Activated CD4-positive, alpha-beta memory T cell treated with anti-CD3 and anti-CD28 coated beads, Interleukin-2, amount 10 ng/mL, durations not matched to agents 7 days and 5 days (primary cell): ENCODE measurements at places on chromosomes 3 and 15. TPM values are rescaled to one million over a fixed set of nuclear protein-coding genes. Genes with fewer than 3 reads are reported as not detected.
A peak's percentile ranks its signal among the peaks of the same experiment; 100 is the strongest.

DNA sequence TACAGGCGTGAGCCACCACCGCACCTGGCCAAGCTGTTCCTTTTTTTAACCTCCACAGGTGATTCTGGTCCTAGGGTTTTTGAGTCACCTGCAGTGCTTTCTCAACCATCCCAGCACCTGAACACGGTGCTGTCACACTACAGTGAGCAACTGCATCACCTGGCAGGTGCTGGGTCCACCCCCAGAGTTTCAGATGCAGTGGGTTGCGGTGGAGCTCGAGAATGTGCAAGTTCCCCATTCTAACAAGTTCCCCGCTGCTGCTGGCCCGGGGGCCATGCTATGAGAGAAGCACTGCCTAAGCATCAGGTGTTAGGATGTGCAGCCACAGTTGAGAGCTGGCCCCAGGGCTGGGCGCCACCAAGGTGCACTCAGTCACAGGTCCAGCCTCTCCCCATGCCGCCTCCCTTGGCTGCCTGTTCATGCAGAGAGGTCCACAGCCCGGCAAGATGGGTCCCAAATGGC, 18.0 kb downstream of the ISG20 start:
- DNase-seq = no peak

Gene AMOTL2
- not detected for total RNA-seq

Gene ATP13A4
- 1.8 TPM for total RNA-seq

DNA sequence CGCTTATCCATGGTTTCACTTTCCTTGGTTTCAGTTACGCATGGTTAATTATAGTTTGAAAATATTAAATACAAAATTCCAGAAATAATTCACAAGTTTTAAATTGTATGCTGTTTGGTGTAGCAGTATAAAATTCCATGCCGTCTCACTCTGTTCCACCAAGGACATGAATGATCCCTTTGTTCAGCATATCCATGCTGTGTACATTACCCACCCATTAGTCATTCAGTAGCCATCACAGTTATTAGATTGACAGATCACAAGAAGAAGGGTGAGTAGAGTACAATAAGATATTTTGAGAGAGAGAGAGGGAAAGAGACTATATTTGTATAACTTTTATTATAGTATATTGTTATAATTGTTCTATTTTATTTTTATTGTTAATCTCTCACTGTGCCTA, 535.5 kb downstream of the SQOR start:
- DNase-seq = no peak

GRCh38 chr15:68626283-68626682, 47.5 kb downstream of the CORO2B start:
- no peak for DNase-seq

GRCh38 chr3:180048103-180048502, 11.4 kb upstream of the PEX5L start:
- DNase-seq = no peak

Gene CHRD
- total RNA-seq = not detected

DNA sequence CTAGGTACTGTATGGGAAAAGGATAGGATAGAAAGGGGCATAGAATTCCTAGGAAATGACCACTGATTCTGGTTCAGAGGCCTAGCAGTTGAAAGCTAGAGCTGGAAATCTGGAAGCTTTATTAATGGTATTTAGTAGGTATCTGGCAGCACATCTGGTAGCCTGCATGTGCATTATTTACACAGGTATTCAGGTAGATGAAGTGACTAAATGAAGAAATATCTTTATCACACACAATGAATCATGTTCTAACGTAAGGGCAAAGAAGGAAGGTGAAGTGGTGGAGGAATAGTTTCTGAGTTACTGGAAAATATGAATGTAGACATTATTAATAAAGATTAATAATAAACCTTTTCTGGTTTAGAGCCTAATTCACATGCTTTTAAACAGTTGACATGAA, 119.9 kb downstream of the MBNL1 start:
- DNase-seq = no peak

GRCh38 chr3:159112724-159113123, 310.9 kb downstream of the MFSD1 start:
- no peak for DNase-seq

Gene MUC13
- not detected for total RNA-seq

Gene HGD
- 0.96 TPM for total RNA-seq

Gene SERINC4
- total RNA-seq = 0.18 TPM

- DNase-seq = no peak
Observed at GRCh38 chr3:182969277-182969676, 11.1 kb downstream of the DCUN1D1 start.

Gene TRH
- not detected for total RNA-seq

DNA sequence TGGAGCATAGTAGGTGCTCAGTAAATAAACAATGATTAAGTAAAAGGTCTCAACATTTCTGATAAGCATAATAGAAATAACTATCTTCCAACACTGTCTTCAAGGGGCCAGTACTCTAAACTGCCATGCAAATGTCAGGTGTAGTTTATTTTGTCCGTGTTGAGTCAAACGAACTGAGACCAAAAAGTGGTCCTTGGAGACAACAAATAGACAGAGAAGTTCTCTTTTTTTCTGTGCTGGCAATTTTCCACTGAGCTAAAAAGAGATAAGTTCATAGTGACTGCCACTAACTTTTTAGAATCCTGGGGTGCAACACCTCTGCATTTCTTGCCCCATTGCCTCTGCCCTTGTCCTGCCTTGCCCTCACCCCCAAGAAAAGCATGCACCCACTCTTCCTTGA, 14.7 kb upstream of the MBNL1 start:
- no peak for DNase-seq

- DNase-seq = no peak
Observed at GRCh38 chr3:22729981-22730380, 473.1 kb upstream of the UBE2E2 start.

GRCh38 chr3:50466177-50466576, 37.3 kb downstream of the CACNA2D2 start:
- no peak for DNase-seq

DNA sequence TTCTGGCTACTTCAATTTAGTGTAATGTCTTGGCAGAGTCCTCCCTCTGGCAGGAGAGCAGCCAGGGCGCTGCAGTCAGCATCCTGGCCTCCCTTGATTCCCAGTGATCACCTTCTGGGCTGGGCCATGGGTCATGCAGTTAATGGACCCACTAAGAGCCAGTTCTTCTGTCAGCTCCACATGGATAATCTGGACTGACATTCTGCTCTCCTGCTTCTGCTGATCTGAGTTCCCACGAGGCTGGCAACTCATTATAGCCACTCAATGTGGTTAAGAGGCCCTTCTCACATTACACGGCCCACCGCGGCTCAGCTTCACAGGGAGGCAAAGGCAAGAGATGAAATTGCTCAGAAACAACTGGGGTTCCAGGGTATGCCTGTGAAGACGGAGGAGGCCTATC, 94.0 kb downstream of the WDR76 start:
- DNase-seq = no peak

DNA sequence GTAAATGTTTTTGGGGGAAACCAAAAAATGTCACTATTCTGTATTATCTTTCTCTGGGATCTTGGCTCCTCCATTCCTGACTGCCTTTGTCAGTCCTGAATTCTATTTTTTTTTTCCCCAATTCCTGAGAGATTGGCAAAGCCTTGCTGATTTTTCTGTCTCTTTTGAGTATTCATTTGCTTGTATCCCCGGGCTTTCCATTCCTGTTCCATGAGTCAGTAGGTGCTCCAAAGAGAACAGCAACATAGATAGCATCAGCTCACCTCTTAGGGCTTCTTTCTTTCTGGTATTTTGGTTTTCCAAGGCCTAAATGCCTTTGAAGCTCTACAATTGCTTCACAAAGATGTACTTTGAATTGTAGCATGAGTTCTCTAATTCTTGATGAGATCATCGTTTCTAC, 271.7 kb upstream of the LRRC3B start:
- DNase-seq = no peak

Gene TCF12
- total RNA-seq = 62.4 TPM

DNA sequence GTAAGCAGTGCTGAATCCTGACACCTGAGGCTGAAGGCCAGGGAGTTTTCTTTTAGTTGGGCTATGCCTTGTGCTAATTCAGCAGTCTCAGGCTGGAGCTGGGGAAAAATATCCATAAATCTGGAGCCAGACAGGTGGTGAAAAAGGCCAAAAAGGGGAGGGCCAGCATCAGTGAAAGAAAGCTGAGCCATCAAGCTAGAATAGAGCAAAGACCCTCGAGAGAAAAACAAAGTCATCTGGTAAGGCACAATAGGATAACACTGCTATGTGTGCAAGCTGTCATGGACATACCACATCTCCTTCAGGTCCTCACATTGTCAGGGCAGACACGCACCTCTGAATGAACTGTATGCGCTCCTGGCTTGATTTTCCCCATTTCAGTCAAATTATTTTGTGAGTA, 687.9 kb downstream of the SQOR start:
- no peak for DNase-seq

Gene GOLGA6B
- not detected for total RNA-seq

DNA sequence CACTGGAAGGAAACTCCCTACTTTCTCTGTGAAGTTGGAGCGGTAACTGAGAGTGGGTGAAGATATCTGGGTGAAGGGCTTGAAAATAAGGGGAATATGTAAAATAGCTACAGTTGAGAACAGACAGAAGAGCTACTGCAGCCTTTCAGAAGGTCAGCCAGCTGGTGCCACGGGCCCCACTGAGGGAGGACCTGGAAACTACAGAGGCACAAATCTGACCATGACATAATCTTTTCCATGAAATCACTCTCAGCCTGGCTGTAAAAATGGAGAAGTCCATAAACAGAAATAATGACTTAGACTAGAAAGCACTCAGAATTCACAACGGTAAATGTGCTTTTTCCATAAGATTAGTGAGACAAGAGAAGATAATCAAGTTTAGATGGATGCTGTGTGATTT, 46.4 kb downstream of the ST3GAL6 start:
- no peak for DNase-seq

DNA sequence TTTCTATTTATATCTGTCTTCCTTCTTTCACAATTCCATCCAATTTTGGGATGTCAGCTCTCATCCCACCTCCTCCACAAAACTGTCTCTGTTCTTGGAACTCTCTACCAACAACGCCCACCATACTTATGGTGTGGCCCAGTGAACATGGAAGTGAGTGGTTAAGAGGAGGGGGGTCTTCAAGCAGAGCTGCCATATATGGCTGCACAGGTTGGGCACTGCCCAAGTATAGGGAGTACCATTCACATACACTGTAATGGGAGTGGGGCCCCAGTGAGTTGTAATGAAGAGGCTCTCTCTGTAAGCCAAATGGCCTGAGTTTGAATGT, 7.9 kb upstream of the CAMK1 start:
- no peak for DNase-seq

DNA sequence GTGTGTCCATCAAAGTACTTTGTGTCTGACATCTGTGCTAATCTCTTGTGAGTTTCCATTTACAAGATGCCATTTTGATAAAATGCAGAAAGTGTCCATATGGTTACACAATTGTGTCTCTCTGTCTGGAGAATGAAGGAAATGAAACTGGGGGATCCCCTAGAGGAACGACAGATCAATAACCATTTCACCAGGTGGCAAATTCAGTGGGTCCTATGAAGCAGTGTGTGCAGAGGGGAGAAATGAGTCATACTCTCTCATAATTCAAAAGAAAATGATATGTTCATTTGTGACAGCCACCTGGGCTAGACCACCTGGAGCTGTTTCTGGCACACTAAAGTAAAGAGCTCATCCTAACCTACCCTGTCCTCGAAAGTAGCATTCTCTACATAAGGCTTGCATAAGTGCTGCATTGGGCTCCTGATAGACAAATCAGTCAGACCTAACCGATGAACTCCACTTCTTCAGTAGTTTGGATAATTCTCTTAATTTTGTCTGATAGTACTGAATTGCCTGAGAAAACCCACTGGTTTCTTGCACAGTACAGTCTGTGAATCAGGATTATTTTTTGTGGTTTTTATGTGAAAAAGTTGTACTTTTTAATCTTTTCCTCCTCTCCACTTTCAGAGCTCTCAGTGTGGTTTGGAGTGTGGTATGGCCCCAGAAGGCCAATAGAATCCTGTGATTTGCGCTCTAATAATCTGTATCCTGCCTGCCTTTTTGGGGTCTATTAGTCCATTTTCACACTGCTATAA, 10.3 kb upstream of the CD47 start:
- DNase-seq = no peak

- no peak for DNase-seq
Observed at GRCh38 chr3:16448639-16449070, 64.8 kb downstream of the RFTN1 start.

Gene CHRNA5
- 3.1 TPM for total RNA-seq

Gene CIB2
- total RNA-seq = 0.91 TPM

GRCh38 chr15:52180196-52180835, 10.9 kb downstream of the GNB5 start:
- DNase-seq = peak; percentile 56
